ENCODE measurements at places on chromosomes 3 and 15.

DNA sequence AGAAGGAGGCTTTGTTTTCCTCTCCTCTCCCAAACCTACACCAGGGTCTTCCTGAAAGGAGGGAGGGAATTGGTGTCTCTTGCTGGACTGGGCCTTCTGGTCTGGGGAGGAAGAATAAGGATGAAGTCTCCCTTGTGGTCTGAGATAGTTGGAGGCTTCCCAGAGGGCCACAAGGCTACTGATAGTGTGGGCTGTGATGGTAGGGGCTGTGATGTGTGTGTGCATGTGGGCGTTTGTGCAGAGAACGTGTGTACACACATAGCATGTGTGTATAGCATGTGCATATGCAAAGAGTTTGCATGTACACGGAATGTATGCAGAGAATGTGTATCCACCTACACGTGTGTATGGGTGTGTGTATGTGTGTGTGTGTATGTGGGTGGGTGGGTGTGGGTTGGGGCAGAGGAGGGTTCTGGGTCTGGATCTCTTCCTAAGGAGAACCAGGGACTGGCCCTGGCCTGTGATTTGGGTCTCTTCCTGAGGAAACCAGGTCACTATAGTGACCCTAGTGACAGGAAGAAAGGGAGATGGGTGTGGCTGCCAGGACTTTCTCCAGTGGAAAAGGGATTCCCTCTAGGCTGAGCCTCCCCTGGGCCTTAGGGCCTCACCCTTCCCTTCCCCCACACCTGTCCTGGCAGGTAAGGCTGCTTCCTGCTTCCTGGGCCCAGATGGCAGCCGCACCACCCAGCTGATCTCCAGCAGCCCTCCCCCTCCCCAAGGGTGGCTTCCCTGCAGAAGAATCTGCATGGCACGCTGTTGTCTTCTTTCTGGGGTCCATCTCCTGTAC is 1.7 kb downstream of the FLNB start:
- no peak for DNase-seq

- no peak for DNase-seq
These were observed 54.9 kb downstream of the RAP2B start for GRCh38 chr3:153216928-153217327.

- no peak for DNase-seq
These were observed 133.0 kb downstream of the ASB7 start for GRCh38 chr15:100735129-100736053.

GRCh38 chr3:141065258-141065657 is 14.1 kb downstream of the SPSB4 start:
- no peak for DNase-seq

DNA sequence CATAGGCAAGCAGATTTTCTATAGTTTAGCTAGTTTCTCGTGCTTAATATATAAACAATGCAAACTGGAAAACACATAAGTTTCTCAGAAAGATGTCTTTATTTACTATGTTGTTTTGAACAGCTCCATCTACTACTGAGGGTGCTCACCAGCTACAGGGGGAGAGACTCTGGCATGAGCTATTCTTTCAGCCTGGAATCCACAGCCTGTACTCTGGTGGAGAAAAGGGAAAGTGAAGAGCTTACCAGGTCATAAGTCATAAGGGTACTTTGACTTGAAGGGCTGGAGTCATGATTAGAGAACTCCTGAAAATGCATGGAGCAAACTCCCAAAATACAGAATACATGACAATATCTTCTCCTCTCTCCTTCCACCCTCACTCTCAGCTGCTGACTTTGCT is 4.4 kb upstream of the AVEN start:
- no peak for DNase-seq

DNA sequence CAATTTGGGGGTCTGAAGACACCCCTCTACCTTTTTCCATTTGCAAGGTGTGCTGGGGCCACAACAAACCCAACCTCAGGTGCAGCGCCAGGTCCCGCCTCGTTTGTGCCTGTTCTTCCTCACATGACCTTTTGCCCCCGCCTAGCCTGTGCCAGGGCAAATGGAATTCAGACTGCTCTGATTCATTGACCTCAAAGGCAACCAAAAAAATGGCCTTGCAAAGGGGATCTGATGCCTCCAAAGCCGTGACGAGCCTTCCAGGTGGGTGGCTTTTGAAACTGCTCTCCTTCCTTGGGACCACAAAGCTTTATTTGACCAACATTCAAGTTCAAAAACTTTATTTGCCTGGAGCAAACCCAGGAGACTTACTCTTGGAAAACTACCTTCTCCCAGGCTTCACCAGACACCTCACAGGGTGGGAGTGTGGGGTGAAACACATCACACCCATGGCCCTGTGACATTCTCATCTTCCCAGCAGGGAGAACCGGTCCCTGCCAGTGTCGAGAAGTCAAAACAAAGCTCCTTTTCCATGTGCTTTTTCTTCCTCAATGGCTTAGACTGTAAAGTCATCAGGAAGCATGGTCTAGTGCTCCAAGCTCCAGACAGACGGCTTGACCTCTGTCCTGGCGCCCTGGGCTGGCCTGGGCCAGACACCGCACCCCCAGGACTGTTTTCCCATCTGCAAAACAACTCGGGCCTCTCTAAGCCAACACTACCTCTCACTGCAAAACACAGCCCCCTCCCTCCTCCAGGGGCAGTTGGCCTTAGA is 103.9 kb upstream of the HES1 start:
- DNase-seq: no peak

All from T-helper 22 cell (primary cell).